ENCODE measurements at places on chromosomes 5 and 9.

DNA sequence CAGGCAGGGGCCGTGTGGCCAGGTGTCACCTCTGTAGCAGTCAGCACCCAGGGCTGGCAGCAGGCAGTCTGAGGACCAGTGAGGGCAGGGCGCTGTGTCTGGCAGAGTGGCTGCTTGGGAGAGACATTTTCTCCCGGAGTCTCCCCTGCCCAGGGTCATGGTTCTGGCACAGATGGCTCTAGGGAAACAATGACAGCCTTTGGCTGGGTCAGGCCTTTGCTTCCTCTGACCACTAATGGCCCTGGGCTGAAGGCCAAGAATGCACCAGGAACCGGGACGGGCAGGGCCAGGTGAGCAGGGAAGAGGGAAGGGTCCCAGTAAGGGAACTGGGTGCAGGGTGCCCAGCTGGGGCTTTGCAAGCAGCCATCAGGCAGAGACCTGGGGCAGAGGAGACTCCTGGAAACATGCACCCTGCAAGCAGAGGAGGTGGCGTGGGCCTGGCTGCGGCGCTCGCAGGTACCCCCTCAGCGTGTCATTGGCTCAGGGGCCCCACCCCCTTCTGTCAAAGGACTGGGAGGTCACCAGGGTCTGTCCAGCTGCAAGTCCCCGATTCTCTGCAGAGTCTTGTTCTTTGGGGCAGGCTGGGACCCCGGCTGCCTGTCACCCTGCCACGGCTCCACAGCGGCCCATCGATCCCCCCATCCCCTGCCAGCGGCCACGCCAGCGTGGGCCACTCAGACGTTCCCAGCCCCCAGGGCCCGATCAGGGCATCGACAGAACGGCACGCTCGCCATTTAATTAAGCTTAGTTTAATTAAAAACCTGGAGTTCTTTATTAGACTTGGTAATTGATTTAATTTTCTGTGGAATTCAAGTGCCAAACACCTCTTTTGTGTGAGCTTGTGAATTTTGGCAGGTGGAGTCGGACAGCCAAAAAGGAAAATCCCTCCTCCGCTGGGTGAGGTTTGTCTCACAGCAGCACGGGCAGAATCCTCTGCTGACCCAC, 18.9 kb upstream of the TMEM250 start:
- DNase-seq = no peak

DNA sequence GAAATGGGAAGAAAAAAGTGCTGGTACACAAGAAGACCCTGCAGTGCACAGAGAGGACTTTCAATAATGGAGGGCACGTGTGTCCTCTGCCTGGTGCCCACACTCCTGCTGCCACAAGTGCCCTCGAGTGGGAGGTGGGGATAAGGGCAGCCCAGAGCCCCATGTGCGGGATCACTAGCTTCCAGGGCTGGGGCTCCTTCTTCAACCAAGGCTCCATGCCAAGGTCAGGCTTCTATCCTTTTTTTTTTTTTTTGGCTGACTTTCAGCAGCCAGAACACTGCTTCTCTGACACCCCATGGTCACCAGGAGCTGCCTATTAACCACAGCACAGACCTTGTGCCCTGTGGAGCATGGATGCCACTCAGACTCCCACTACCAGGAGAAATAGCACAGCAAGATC, 7.5 kb downstream of the ACSL6 start:
- DNase-seq = no peak

DNA sequence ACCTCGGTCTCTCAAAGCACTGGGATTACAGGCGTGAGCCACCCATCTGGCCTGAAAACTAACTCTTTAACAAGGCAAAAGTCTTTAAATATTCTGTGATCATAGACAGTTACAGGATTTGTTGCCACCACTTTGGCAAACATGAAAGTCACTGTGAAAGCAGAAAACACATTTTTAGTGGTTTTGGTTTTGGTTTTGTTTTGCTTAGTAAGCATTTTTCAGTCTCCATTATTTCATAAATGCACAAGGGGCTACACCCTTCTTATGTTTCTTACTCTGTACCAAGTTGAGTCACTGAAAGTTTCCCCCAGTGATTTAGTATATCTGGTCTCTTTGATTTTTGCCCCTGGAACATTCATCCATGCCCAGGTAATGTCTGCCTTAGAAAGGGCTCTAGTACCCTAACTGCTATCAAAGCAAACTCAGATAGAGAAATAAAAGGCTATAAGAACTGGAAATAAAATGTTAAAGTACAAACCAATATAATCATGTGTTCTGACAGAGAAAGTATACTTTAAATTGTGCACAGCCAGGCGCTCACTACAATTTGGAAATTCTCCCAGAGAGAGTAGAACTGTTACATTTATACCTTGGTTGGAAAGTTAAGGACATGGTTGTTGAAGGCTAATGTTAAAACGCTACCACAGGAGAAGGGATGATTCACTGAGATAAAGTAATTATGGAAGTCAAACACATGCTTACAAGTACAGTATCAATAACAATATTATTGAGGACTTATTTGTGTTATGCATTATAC, 1022.5 kb upstream of the DMAC1 start:
- no peak for DNase-seq

- DNase-seq = no peak
These were observed 68.2 kb upstream of the CKMT2 start for GRCh38 chr5:81164936-81165335.

GRCh38 chr9:70422371-70423043, 8.1 kb upstream of the KLF9 start:
- DNase-seq = no peak

DNA sequence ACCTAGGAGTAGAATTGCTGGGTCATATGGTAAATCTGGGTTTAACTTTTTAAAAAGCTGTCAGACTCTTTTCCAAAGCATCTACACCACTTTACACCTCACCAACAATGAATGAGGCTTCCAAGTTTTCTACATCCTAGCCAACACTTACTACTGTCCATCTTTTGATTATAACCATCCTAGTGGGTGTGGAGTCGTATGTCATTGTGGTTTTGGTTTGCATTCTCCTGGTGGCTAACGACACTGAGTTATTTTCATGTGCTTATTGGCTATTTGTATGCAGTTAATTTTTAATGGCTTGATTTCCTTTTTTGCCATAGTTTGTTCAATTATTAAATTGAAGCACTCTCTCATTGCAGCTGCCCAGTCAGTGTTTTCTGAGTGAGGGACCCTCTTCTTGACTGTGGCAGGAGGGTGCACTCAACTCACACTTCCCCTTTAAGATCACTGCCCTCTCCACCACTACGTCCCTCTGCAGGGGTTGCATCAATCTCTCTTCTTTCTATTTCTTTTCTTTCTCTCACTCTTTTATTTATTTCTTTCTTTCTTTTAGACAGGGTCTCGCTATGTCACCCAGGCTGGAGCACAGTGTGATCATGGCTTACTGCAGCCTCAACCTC, 182.3 kb downstream of the C9orf152 start:
- DNase-seq = no peak

- no peak for DNase-seq
These were observed 288.0 kb upstream of the SMARCA2 start for GRCh38 chr9:1726993-1727759.

GRCh38 chr9:96203867-96204501, 98.0 kb downstream of the HSD17B3 start:
- DNase-seq = no peak

DNA sequence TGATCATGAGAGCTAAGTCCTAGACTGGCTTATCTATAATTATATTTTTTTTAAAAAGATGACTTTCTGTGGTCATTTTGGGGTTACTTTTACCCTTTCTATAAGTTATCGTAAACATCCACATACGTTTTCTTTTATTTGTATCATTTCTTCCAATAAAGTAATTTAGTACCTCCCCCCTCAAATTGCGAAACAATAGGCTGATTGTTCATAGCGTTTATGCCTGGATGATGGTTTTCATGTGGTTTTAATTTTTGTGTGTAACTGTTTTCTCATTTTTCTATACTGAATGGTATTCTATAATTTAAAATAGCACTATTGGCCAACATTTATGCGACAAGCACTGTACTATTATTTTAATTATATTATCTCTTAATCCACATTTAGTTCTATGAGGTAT, 44.5 kb downstream of the SMC5 start:
- no peak for DNase-seq

GRCh38 chr5:179345433-179346321, at the start of gene ADAMTS2:
Gene ADAMTS2, minus strand, starts transcription at chr5:179345461. Its CDS starts 133 bp downstream, at chr5:179345328.
- no peak for DNase-seq

GRCh38 chr9:117747386-117747970, 43.3 kb downstream of the TLR4 start:
- no peak for DNase-seq

DNA sequence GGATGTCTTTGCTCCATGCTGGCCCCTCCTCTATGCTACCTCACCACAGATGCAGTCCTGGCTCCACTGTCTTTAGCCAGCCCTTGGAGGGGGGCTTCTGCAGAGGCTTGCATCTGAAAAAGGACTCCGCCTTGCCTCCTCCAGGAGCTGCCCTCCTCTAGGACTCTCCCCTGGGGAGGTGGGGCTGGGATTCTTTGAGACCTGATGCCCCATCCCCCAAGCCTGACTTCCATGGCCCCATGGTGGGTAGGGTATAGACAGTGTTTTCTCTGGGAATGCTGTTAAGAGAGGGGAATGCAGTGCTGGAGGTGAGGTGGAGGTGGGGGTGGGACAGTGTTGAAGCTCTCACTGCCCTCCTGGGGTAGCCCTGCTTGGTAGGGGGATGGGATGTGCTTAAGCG, 14.3 kb downstream of the JADE2 start:
- no peak for DNase-seq

DNA sequence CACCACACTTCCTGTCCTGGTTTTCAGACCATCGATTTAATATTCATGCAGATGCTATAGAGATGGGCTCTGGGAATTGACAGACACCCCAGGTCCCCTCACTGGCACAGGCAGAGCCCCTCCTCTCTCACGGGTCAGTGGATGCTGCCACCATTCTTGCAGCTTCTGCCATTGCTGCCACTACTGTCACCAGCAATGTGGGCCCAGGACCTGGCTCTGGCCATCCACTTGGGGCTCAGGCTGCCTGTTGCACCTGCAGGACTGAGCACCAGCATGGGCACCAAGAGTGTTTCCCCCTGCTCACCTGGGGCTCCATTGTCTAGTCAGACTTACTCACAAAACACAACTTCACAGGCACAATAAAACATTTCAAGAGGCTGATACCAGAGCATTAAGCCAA, 479.0 kb upstream of the ZNF608 start:
- DNase-seq = no peak

- no peak for DNase-seq
These were observed 120.6 kb downstream of the FOCAD start for GRCh38 chr9:20804489-20805250.

DNA sequence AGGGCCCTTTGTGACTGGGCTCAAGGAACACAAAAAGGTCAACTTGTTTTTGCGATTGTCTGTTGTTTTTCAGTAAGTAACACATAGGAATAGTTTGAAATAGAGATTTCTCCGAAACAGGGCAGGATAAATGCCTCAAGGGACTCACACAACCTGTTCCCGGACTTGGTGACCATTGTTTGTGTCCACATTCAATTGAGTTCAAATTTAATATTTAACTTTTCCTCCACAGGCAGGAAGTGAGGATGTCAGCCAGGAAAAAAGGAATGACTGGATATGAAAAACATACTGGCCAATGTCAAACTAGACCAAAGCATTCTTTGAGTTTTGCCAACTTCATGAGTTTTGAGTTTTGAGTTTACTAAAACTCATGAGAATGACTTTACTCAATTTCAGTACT, 72.7 kb downstream of the SPATA31C2 start:
- no peak for DNase-seq

- no peak for DNase-seq
These were observed 4.9 kb downstream of the APBA1 start for GRCh38 chr9:69667306-69667705.

- DNase-seq = no peak
These were observed 23.6 kb upstream of the CEMIP2 start for GRCh38 chr9:71791875-71792274.

DNA sequence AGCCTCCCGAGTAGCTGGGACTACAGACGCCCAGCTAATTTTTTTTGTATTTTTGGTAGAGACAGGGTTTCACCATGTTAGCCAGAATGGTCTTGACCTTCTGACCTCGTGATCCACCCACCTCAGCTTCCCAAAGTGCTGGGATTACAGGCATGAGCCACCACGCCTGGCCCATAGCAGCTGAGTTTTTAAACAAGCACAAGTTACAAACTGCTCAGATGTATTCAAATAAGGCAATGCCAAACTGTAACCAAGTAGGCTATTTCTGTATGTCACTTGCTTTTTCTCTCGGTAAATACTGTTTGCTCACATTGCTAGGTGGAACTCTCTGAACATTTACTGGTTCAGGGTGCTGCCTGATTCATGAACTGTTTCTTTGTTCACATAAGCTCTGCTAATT, 799.3 kb upstream of the NUDT12 start:
- DNase-seq = no peak

- no peak for DNase-seq
These were observed 59.0 kb upstream of the DPYSL3 start for GRCh38 chr5:147568710-147569406.

GRCh38 chr5:123706531-123706930, 194.6 kb downstream of the CSNK1G3 start:
- no peak for DNase-seq

- DNase-seq = no peak
These were observed 2.0 kb upstream of the EBF1 start for GRCh38 chr5:159101685-159102084.

DNA sequence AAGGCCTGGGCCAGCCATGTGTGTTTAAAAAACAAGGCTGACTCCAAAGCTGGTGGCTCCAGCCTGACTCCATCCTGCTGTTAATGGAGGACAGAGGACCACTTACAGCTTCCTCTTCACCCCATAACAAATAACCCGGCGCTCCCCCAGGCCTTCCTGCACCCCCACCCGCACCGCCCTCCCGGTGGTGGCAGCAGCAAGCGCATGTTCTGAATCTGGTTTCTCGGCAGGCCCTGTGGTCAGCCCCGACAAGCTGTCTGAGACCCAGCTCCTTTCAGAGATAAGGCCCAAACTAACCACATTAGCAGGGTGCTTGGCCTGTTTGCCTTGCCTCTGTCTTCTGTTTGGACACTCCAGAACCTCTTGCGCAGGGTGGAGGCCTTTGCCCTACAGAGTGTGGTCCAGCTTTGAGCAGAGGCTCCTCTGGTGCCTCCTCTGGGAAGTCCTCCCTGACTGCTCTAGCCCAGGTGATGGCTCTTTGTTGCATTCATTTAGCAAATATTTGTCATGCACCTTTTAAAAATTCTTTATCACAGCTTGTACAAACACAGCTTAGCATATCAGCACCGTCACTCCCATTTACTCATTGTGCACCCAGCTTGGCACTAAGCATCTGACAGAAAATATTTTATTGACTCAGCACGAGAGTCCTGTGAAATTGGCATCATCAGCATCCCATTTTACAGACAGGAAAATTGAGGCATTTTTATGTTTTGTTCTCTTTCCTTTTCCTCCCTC, 78.4 kb downstream of the NDFIP1 start:
- no peak for DNase-seq

- DNase-seq = no peak
These were observed 5.3 kb downstream of the ATOSB start for GRCh38 chr9:35110327-35110761.

- DNase-seq = no peak
These were observed 309.9 kb upstream of the ST8SIA4 start for GRCh38 chr5:101212942-101213514.

- no peak for DNase-seq
These were observed 2.8 kb upstream of the NFIB start for GRCh38 chr9:14316602-14317300.

GRCh38 chr5:173809014-173809413, 79.1 kb upstream of the CPEB4 start:
- DNase-seq = no peak

Measured in activated naive CD4-positive, alpha-beta T cell treated with anti-CD3 and anti-CD28 coated beads, Interleukin-2, amount 50 U/mL, for 16 hours (primary cell).